ENCODE measurements at places on chromosomes 1 and 21.

GRCh38 chr1:9770298-9770697, 53.5 kb downstream of the CLSTN1 start:
- no peak for DNase-seq

DNA sequence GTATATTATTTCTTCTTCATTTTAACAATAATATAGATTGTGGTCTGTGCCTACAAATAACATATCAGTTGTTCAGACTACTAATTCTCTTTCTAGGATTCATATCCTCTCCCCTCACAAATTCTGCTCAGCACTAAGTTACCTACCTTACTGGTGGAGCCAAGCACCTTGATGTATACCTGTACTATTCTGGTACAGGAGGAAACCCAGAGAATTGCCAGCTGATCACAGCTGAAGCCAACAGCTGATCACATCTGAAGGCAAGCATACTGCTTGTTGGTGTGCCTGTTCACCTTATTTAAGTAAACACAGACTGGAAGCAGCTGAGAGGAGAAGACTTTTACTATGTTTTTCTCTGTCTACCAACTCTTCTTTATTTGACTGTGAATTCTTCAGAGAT, 101.8 kb downstream of the PBX1 start:
- DNase-seq = no peak

- DNase-seq = no peak
Observed at GRCh38 chr1:69403756-69404320, 163.9 kb upstream of the LRRC7 start.

DNA sequence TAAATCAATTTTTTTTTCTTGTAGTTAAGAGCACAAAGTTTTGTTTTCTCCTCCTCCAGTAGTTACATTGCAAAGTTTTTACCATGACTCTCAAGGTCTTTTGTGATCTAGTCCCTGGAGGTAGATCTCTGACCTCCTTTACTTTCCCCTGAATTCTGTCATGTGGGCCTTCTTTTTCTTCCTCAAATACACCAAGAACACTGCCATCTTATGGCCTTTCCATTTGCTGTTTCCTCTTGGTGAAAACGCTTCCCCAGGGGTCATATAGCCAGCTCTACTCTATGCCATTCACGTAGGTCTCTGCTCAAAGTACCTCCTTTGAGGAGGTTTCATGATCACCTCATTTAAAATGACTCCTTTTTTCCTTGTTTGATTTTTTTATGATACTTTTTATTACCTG, 2.7 kb downstream of the DDX20 start:
- no peak for DNase-seq

- no peak for DNase-seq
Observed at GRCh38 chr1:167563579-167564246, 10.2 kb upstream of the CREG1 start.

- DNase-seq = no peak
Observed at GRCh38 chr1:157288996-157289395, 150.8 kb upstream of the ETV3 start.

- no peak for DNase-seq
Observed at GRCh38 chr1:112507336-112507735, 1.4 kb upstream of the WNT2B start.

GRCh38 chr1:211551638-211552460, 27.1 kb downstream of the SLC30A1 start:
- DNase-seq = no peak

GRCh38 chr1:209672705-209673630, 2.2 kb upstream of the G0S2 start:
- no peak for DNase-seq

DNA sequence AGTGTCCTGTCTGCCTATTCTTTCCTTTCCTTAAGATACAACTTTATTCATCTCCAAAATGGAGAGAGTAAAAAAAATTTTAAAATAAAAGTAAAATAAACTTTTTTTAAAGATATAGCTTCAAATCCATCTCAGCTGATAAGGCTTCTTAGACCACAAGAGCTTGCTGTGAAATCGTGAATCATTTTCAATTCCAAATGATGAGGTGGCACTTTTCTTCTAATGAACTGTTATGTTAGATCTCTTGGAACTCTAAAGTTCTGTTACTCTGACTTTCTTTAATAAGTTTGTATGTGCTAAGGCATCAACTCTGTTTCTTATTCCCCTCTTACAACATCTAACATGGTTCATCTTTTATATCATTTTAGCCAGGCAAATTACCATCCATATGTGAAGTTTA, 4.5 kb downstream of the SH3GLB1 start:
- no peak for DNase-seq

DNA sequence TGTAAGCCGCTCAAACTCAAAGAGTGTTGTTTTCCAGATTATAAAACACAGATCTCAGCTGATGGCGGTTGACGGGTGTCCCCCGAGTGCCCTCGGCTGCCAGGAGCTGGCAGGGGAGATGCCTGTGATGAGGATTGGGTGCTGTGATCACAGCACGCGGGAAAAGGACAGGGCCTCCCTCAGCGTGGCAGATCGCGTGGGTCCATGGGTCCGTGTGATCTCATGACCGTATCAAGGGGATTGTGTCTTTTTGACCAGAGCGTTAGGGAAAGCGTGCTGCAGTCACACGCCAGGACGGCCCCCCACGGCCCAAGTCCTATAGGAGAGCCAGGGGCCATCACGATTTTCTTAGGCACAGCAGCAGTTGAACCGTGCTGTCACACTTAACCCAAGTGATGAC, 51.9 kb downstream of the PDE9A start:
- DNase-seq = no peak

GRCh38 chr1:32997381-32997891, 32.8 kb upstream of the RNF19B start:
- no peak for DNase-seq

- no peak for DNase-seq
Observed at GRCh38 chr1:59107916-59108315, 189.0 kb upstream of the FGGY start.

DNA sequence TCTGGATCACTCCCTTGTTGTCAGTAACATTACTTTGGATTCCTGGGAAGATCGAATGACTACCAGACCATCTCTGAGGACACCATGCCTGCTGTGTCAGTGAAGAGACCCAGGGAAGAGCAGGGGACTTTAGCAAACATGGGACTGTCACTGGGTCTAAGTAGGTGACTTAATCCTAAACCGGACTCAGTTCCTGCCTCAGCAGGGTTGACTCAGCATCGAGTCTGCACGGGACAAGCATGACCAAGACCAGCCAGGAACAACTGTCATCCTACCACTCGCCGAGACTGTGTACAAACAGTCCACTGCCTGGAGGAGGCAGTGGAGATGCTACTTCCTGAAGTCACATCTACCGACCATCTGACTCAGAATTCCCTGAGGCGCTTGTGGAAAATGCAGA, 53.2 kb upstream of the RAB4A start:
- no peak for DNase-seq

- DNase-seq = no peak
Observed at GRCh38 chr1:50023292-50024159, at the start of gene AGBL4. Gene AGBL4, minus strand, starts transcription at chr1:50023954.

GRCh38 chr1:24179251-24179840, 7.7 kb downstream of the IFNLR1 start:
- DNase-seq = no peak

All from T follicular helper cell (primary cell).